Activated T-cell treated with anti-CD3 and anti-CD28 coated beads, Interleukin-2, amount 50 U/mL, for 72 hours (primary cell): ENCODE measurements at places on chromosomes 13 and 19. TPM values are rescaled to one million over a fixed set of nuclear protein-coding genes. Genes with fewer than 3 reads are reported as not detected.

DNA sequence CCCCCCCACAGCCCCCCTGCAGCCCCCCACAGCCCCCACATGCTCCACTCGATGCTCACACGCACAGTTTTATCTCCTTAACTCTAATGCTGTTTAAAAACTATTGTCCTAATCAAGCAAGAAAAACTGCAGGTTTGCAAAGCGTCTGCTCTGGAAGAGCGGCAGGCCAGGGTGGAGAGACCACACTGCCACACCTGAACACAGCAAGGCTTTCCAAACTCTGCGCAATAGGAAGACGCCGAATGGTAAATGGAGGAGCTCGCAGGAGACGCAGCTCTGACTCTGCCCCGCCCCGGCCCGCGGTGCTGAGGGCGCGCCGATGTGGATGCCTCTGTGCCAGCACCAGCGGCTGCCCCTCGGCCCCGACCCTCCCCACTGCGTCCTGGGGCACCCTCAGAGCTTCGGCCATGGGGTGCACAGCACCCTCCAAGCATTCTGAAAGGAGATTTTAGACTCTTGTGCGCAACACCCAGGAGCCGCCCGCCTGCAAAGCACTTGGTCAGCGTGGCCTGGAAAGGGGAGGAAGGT is 32.4 kb downstream of the RASA3 start:
- H3K4me3 ChIP-seq = no peak overlapping the region
- H3K27ac ChIP-seq = peak overlapping the region; percentile 80
- peaks cover 5% of the 10 kb centered on the region for H3K36me3 ChIP-seq
- H3K4me1 ChIP-seq = peaks cover 42% of the 10 kb centered on the region

The OBI1 gene
- total RNA-seq = 17.8 TPM

The PEG3 gene
- total RNA-seq = 0.05 TPM

- no peaks in the 10 kb centered on the region for H3K27me3 ChIP-seq
- H3K36me3 ChIP-seq = no peaks in the 10 kb centered on the region
- DNase-seq = no peak
- no peak overlapping the region for H3K27ac ChIP-seq
These were observed 34.1 kb upstream of the EDNRB start for GRCh38 chr13:77952737-77953136.

DNA sequence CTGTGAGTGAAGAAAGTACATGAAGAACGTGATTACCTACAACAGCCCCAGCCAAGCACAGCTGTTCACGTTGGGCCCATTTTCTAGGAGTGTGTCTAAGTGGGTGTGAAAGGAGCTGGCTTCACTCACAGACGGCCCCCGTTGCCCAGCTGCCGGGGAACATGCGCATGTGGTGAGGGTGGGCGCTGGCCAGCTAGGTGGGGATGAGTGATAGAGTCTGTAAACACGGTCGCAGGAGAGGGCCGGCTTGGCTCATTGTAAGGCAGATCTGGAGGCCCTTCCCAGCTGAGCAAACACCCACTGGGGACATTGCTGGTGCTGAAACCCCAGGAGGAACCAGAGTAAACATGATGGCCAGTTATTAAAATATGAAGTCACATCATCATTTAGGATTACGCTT is 160.5 kb downstream of the TEX29 start:
- DNase-seq = no peak
- H3K27me3 ChIP-seq = no peaks in the 10 kb centered on the region
- H3K36me3 ChIP-seq = no peaks in the 10 kb centered on the region
